ENCODE measurements at places on chromosomes 7 and 10. TPM values are rescaled to one million over a fixed set of nuclear protein-coding genes. Genes with fewer than 3 reads are reported as not detected.

The TSPAN12 gene
- 7.2 TPM for total RNA-seq

The SPAM1 gene
- total RNA-seq = not detected

The ITPRID1 gene
- 8.6 TPM for total RNA-seq

The SLC39A12 gene
- total RNA-seq = 2.2 TPM

The HYAL4 gene
- not detected for total RNA-seq

The SLC26A5 gene
- total RNA-seq = not detected

The RHEB gene
- total RNA-seq = 83.9 TPM

The MSMB gene
- not detected for total RNA-seq

The CFTR gene
- 0.16 TPM for total RNA-seq

The FAM237B gene
- not detected for total RNA-seq

The LIPK gene
- not detected for total RNA-seq

The FFAR4 gene
- not detected for total RNA-seq

The TLX1 gene
- total RNA-seq = not detected

The SEMA3D gene
- 4.4 TPM for total RNA-seq

The AGR2 gene
- 1.7 TPM for total RNA-seq

The FRAT1 gene
- 5.6 TPM for total RNA-seq

The PRSS1 gene
- total RNA-seq = not detected

The ZNF365 gene
- 29.6 TPM for total RNA-seq

The FAM25A gene
- total RNA-seq = not detected

The CALCR gene
- total RNA-seq = not detected

The C10orf105 gene
- under 0.01 TPM for total RNA-seq

The WNT16 gene
- 1.2 TPM for total RNA-seq

The TAC1 gene
- 3.6 TPM for total RNA-seq

The GRM3 gene
- total RNA-seq = 179 TPM

The ADAMTS14 gene
- 0.16 TPM for total RNA-seq

All from occipital lobe (tissue), 3 donors.